ENCODE measurements at places on chromosomes 4 and X.

- no peak for DNase-seq
Measured at GRCh38 chrX:85303544-85303943, 59.8 kb downstream of the ZNF711 start.

- DNase-seq, result no peak
Measured at GRCh38 chr4:80216100-80216761, 18.9 kb downstream of the PRDM8 start.

DNA sequence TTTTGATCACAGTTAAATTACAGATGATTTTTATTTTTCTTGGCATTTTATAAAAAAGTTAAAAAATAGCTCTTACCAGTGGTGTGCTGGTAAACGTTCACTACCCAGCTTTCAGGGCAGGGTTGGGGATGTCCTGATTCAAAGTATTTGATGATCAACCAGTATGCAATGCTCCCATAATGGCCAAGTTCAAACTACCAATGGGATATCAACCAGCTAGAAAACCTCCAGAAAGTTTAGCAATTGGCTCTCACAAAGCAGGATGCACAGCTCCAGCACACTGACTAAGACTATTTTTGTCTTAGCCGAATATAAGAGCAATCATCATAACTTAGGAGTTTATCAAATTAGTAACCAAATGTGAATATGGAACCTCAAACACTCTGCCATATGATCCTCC is 108.0 kb upstream of the PDE5A start:
- DNase-seq, result no peak

- no peak for DNase-seq
Measured at GRCh38 chr4:115424852-115425251, 311.4 kb upstream of the NDST4 start.

- no peak for DNase-seq
Measured at GRCh38 chr4:144461906-144462305, 184.1 kb upstream of the HHIP start.

GRCh38 chr4:45349859-45350258 is 623.5 kb upstream of the GNPDA2 start:
- DNase-seq, result no peak

GRCh38 chr4:30904215-30904555 is 184.0 kb downstream of the PCDH7 start:
- no peak for DNase-seq

DNA sequence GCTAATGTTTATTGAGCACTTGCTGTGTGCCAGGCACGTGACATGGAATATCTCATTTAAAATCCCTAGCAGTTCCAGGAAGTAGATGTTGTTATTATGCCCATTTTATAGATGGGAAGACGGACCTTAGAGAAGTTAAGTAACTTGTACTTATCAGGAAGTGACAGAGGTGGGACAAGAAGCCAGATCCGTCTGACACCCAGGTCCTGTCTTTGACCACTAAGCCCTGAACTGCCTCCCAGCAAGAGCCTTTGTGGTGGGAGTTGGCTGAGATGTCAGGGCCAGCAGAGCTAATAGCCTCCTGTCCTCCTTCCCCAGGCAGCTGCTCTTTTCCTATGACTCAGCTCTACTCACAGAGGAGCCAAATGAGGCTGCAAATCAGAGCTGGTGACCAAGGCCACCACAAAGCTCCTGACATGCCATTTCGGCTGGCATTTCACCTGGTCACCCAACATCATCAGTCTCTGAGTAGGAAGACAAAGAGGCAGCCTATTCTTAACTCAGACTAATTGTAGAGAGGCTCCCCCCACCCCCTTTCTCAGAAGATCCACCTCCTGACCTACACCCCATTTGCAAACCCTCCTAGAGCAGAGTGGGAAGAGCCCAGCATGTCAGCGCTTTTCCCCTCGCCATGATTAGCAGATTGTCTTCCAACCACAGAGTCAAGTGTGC is 175.1 kb upstream of the KIT start:
- DNase-seq, result no peak

DNA sequence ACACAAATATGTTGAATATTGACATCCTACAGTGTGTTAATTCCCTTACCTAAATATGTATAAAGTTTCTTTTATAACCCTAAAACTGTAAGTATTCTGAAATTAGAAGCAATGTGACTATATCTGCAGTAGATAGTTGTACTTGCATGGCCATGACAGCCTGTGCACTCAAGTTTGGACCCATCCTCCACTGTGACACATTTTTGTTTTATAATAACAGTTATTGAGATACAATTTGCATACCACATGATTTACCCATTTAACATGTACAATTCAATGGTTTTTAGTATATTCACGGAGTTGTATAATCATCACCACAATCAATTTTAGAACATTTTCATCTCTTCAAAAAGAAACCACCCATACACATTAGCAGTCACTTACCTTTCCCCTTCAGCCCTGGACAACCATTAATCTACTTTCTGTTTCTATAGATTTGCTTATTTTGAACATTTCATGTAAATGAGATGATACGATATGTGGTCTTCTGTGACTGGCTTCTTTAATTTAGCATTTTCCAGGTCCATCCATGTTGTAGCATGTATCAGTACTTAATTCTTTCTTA is 29.6 kb downstream of the HERC3 start:
- no peak for DNase-seq

DNA sequence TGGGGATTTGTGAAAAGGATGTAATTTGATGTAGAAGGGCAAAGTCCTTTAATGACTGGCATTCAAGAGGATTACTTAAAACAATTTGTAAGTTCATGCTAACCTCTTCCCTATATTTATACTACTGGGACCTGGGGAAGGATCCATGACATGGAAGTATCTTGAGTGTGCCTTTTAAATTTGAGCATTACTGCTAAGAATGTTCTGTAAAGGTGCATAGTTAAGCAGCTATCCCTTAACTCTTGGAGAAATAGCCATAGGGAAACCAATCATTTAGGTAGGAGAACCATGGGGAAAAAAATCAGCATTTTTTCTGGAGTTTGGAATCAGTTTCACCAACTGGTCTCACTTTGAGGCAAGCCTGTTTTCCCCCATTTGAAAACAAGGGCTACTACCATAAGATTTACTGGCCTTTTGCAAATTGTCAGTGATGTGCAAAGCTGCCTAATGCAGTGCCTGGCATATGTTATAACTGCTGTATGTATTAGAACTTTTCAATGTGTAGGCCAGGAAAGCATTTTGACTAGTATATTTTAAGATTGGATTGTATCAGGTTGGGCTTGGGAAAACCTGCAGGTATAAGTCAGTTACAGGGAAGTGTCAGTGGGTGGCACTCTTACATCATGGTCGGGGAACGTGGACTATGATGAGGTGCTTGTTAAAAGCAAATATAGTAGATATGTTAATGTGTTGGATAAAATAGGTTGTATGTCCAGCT is 72.1 kb downstream of the PRSS12 start:
- DNase-seq, result no peak
